ENCODE measurements at places on chromosomes 7 and 10. TPM values are rescaled to one million over a fixed set of nuclear protein-coding genes. Genes with fewer than 3 reads are reported as not detected.

OR6V1 gene
- total RNA-seq, result not detected

CYP2C9 gene
- total RNA-seq, result not detected

DNA sequence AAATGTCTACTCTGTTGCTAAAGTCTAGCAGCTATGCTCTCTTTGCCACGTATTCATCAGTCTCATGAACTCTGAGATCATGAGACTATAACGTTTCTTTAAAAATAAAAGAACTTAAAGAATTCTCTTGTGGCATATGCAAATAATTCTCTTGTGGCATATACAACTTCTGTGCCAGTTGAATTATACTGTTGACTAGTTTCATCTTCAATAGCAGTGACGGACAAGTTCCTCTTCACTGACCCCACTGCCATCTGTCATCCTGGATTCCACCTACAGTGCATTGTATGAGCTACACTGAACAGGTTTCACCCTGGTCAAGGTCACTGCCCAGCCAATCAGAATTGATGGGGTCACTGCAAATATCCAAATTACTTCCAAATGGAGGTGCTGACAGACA is 88.2 kb downstream of the CD36 start:
- no peak for DNase-seq
- no peaks in the 10 kb centered on the region for H3K36me3 ChIP-seq
- H3K4me1 ChIP-seq, result peaks cover 4% of the 10 kb centered on the region
- H3K27me3 ChIP-seq, result no peaks in the 10 kb centered on the region
- H3K4me3 ChIP-seq, result no peak overlapping the region

DNA sequence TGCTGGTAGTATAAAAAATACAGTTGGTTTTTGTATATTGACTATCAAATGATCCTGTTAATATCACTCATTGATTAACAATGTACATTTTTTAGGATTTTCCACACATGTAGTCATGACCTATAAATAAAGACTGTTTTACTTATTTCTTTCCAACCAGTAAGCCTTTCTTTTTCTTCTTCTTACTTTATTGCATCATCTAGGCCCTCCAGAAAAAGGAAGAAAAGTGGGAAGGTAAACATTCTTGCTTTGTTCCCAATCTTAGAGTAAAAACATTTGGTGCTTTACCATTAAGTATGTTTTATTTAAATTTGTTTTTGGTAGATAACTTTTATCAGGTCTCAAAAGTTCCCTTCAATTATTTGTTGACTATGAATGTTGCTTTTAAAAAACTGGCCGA is 47.1 kb upstream of the CCNY start:
- H3K4me1 ChIP-seq, result no peaks in the 10 kb centered on the region
- no peaks in the 10 kb centered on the region for H3K27me3 ChIP-seq
- H3K36me3 ChIP-seq, result no peaks in the 10 kb centered on the region
- H3K4me3 ChIP-seq, result no peak overlapping the region

DNA sequence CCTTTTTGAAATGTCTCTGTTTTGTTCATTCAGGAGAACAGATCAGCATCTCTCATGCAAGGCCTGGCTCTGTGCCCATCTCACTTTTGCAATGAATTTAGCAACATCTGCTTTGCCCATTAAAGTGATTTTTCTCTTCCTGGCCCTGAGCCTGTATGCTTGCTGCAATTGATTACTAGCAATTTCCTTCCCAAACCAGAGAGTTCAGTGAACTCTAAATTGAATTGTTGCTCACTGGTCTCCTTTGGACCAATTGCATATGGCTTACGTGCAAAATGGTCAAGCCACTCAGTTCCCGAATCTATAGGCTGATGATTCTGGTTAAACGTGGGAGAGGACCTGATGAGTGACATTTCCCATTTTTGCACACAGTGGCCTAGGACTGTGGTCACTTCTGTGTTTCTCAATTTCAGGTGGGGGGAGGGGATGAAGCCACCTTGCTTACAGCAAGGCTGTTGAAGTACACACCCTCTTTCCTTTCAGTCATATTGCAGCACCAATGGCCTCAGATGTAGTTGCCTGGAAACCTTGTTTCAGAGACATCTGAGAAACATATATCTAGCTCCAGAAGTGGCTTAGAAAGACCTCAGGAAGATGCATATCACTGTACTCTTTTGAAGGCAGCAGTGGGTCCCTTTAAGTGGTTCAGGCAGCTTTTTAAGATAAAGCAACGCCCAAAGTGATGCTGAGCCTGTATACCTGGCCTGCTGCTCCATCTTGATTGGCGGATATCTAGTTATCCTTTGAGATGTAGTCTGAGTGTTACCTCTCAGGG is 201.4 kb downstream of the PTEN start:
- peaks cover 9% of the 10 kb centered on the region for H3K4me1 ChIP-seq
- DNase-seq, result no peak
- H3K4me3 ChIP-seq, result no peak overlapping the region
- H3K27me3 ChIP-seq, result no peaks in the 10 kb centered on the region
- no peaks in the 10 kb centered on the region for H3K36me3 ChIP-seq

DNA sequence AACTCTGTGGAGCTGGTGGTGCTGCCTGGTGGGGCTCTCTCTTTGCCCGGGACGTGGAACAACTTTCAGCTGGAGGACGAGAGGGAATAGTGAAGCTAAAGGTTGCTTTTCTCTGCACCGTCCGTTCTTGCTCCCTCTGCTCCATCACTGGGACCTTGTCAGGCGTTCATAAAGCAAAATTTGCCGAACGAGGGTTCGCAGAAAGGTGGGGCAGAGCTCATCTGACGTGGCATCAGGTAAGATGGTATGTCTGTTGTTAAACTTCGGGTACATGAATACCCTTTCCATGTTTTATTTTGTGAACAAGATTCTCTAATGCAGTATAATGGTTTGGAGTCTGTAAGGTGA is 416 bp downstream of the BBS9 start:
- H3K27me3 ChIP-seq, result no peaks in the 10 kb centered on the region
- no peak overlapping the region for H3K27ac ChIP-seq
- no peaks in the 10 kb centered on the region for H3K36me3 ChIP-seq
- peak overlapping the region; percentile 85 for H3K4me3 ChIP-seq
- H3K4me1 ChIP-seq, result peaks cover 8% of the 10 kb centered on the region

GRCh38 chr7:84379446-84379845 is 184.9 kb upstream of the SEMA3A start:
- H3K27me3 ChIP-seq, result no peaks in the 10 kb centered on the region
- H3K4me1 ChIP-seq, result no peaks in the 10 kb centered on the region
- H3K27ac ChIP-seq, result no peak overlapping the region
- H3K4me3 ChIP-seq, result no peak overlapping the region
- H3K36me3 ChIP-seq, result no peaks in the 10 kb centered on the region

- H3K36me3 ChIP-seq, result no peaks in the 10 kb centered on the region
- no peak overlapping the region for H3K27ac ChIP-seq
- DNase-seq, result no peak
These were observed 13.1 kb upstream of the HABP2 start for GRCh38 chr10:113539789-113540188.

DNA sequence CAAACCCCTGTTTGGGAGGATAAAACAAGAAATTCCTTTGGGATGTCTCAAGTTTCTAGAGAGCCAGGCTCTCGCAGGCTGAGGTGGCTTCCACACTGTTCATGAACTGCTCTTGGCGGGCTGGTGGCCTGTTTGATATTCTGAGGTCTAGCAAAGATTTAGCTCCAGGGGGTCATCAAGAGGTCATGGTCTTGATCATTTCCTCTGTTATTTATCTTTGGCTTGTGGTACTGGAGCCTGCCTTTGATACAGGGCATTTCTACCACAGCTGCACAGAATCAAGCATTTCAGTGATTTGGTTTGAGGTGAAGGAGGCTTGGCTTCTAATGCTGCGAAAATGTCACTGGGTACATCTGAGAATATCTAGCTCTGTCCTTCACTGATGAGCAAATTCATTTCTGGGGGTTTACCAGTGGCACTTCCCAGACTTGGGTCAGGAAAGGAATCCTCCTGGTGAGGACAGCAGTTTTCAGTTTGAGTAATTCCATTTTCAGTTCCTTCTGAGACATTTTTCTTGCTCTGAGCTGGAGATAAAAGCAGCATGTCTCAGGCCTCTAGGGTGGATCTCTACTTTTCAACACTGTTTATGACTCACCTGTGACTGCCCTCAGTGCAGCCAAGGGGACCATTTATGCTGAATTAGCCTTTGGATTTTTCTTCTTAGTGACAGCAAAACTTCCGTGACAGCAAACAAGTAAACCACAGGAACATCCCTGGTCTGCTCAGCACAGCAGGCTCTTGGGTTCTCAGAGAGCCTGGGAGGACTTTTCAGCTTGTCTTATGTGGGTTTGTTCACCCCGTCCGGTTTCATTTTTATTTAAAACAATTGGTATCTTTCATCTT is 312.0 kb downstream of the RNLS start:
- H3K36me3 ChIP-seq, result no peaks in the 10 kb centered on the region
- no peak for DNase-seq
- no peak overlapping the region for H3K27ac ChIP-seq
- H3K4me1 ChIP-seq, result peaks cover 5% of the 10 kb centered on the region
- H3K27me3 ChIP-seq, result no peaks in the 10 kb centered on the region
- no peak overlapping the region for H3K4me3 ChIP-seq

DNA sequence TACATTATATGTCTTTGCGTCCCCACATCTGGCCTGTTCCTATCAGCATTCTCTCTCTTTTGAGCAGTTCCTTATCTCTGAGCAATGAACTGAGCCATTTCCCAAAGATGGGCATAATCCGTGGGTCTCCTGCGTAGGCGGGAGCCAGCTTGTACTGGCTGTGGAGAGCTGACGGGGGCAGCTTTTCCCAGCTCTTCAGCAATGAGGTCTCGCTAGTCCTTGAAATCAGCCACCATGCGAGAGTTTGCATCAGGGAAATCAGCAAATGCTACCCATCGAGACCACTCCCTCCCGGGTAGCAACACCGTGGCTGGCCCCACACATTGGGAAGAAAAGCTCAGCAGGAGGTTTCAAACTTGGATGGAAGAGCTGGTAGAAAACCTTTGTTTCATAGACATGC is 51.9 kb upstream of the FAM180A start:
- H3K27ac ChIP-seq, result no peak overlapping the region
- H3K4me3 ChIP-seq, result no peak overlapping the region
- H3K4me1 ChIP-seq, result no peaks in the 10 kb centered on the region
- DNase-seq, result no peak
- H3K36me3 ChIP-seq, result no peaks in the 10 kb centered on the region

- no peaks in the 10 kb centered on the region for H3K27me3 ChIP-seq
- H3K4me1 ChIP-seq, result peaks cover 19% of the 10 kb centered on the region
- no peaks in the 10 kb centered on the region for H3K36me3 ChIP-seq
- H3K4me3 ChIP-seq, result no peak overlapping the region
- H3K27ac ChIP-seq, result no peak overlapping the region
These were observed 64.2 kb downstream of the SORBS1 start for GRCh38 chr10:95496951-95497350.

DNA sequence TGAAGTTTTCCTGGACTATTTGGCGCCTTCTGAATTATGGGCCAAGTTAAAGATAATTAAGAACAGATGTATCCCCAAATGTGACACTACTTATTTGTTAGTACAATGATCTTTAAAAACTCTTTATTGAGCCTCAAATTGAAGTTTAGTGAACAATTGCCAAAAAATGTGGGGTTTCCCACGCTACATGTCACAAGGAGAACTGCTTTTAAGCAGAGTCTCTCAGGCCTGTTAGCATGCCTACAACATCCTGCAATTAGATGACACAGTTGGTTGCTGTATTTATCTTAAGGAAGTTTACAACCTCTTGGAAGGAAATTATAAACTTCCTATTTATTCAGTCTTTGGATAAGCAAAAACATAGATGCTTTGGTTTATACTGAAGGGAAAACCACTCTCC is 733.0 kb downstream of the TNS3 start:
- no peaks in the 10 kb centered on the region for H3K27me3 ChIP-seq
- H3K36me3 ChIP-seq, result no peaks in the 10 kb centered on the region
- DNase-seq, result peak; percentile 13
- no peak overlapping the region for H3K27ac ChIP-seq

DNA sequence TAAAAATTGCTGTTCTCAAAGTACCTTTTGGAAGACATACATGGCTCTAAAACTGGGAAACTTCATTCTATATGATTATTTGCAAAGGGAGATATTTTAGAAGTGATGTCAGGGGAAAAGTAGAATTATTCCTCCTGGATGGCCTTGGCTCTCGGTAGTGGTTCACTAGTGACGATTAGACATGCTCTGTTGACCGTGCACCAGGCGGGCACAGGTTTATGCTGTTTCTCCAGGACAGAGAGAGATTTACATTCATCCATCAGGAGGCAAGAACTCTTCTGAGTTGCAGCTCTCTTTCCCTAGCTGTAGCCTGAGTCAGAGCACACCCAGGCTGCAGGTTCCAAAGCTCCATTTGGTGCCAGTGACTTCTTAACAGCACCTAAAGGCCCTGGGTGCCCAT is 184.9 kb upstream of the WDR11 start:
- peaks cover 5% of the 10 kb centered on the region for H3K4me1 ChIP-seq
- no peak for DNase-seq
- H3K27ac ChIP-seq, result no peak overlapping the region

DNA sequence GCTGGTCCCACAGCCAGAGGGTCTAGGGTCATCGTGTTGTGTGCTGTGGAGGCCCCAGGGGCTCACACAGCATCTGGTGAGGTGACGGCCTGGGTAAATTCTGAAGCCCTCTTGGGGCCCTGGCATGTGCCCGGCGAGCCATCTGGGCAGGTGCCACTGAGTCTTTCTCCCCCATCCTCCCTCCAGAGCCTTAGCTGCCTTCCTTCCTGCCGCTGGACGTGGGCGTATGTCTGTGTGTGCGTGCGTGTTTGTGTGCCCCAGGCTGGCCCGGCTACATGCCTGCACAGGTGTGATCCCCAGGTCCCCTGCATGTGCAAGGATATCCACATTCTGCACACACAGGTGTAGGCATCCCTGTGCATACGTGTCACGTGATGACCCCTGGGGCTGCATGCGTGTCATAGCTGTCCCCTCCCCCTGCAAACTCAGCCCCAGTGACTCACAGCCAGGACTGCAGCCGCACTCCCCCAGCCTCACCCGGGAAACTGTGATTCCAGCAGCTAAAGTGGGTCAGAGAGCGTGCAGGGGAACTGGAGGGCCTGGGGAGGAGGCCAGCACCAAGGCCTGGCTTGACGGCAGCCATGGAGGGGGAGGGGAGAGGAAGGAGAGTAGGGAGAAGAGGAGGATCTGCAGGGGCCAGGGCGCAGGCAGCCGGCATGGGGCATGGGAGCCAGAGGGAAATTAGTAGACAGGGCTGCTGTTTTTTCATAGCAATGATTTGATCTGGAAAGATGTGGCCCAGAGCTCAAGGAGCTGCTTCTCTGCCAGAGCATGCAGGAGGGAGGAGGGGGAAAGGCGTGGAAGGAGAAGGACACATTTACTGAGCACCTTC is 46.4 kb downstream of the ELFN1 start:
- no peak overlapping the region for H3K4me3 ChIP-seq
- no peak overlapping the region for H3K27ac ChIP-seq
- H3K4me1 ChIP-seq, result no peaks in the 10 kb centered on the region
- no peaks in the 10 kb centered on the region for H3K36me3 ChIP-seq
- no peak for DNase-seq
- no peaks in the 10 kb centered on the region for H3K27me3 ChIP-seq

GRCh38 chr7:37209195-37209594 is 239.5 kb downstream of the ELMO1 start:
- no peaks in the 10 kb centered on the region for H3K27me3 ChIP-seq
- H3K27ac ChIP-seq, result no peak overlapping the region
- no peak for DNase-seq
- H3K4me3 ChIP-seq, result no peak overlapping the region

DNA sequence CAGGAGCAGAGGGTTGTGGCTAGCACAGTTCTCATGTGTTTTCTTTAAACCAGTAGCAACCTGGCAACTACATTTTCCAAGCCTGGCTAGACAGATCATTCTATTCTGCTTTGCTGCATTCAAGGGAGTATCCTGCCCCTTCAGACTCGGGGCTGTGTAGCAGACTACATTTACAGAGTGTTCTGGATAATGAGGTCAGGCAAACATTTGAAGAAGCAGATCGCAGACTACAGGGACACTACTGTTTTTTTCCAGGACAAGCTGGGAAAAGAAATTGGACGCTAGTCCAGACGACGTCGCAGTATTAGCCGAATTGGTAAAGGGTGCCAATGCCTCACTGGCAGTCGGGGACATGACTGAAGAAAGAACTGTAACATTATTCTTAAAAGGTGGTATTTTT is 61.0 kb upstream of the PAPSS2 start:
- peaks cover 8% of the 10 kb centered on the region for H3K27me3 ChIP-seq
- H3K36me3 ChIP-seq, result no peaks in the 10 kb centered on the region
- H3K27ac ChIP-seq, result no peak overlapping the region
- H3K4me3 ChIP-seq, result no peak overlapping the region
- DNase-seq, result no peak

Data from endothelial cell of umbilical vein (primary cell).